CD8-positive, alpha-beta memory T cell (primary cell): ENCODE measurements at places on chromosomes 6 and 20.

GRCh38 chr6:4113649-4114048, 21.7 kb downstream of the ECI2 start:
- DNase-seq, result no peak

- no peak for DNase-seq
Measured at GRCh38 chr20:24422091-24422760, 47.2 kb upstream of the SYNDIG1 start.

- DNase-seq, result no peak
Measured at GRCh38 chr20:43559147-43559987, 540 bp downstream of the SGK2 start.

- no peak for DNase-seq
Measured at GRCh38 chr20:18055261-18055660, 2.5 kb downstream of the OVOL2 start.

DNA sequence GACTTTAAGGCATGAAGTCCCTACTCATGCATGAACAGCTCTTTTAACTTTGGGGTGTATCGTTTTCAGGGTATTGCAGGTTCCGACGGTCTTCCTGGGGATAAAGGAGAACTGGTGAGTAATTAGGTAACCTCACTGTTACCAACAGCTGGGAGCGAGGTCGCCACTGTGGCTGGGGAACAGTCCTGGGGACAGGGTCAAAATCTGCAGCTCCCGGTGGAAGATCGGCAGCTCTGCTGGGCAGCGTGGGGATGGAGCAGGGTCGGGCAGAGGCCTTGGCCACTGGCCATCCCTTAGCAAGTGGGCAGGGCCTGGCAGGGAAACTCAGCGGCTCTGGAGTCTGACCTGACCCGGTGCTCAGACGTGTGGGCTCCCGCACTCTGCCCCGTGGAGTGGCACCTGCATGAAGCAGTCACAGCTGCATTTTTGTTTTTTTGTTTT, 16.1 kb downstream of the COL9A3 start:
- DNase-seq, result no peak

- DNase-seq, result no peak
Measured at GRCh38 chr6:147022041-147022440, 182.2 kb upstream of the STXBP5 start.

- no peak for DNase-seq
Measured at GRCh38 chr20:63196768-63197470, 19.0 kb downstream of the YTHDF1 start.

DNA sequence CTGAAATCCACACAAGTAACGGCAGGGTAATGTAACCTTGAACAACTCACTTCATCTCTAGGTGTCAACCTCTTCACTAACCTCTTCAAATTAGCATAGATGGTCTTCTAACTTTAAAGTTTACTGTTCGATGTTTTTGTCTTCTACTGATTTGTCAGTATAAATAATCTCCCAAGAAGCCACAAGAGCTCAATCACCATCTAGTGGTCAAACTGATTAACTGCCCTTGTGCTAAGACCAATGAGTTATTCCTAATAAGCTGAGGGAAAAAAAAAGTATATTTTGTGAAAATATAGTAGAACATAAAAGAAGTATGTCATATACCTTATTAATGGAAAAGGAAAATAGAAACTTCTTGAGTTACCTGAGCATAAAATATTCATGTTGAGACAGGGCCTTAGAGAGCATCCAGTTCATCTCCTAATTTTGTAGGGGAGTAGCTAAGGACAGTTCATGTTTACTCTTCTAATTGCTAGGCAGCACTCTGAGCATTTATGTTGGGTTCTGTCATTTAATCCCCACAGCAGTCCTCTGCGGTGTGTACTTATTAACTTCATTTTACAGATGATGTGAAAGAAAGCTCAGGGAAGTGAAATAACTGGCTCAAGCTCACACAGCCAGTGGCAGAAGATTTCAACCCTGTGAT, 317.1 kb downstream of the ESR1 start:
- DNase-seq, result no peak

DNA sequence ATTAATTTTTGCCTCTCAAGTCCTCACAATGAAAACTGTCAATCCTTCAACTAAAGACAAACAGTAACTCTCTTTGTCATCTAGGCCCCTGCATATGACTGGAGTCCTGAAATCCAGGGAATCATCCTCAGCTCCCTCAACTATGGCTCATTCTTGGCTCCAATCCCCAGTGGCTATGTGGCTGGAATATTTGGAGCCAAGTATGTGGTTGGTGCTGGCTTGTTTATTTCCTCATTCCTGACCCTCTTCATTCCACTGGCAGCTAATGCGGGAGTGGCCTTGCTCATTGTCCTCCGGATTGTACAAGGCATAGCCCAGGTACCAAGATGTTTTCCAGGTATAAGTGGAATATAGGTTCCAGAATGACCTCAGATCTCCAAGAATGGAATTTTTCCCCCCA, 15.4 kb downstream of the SLC17A4 start:
- DNase-seq, result no peak

DNA sequence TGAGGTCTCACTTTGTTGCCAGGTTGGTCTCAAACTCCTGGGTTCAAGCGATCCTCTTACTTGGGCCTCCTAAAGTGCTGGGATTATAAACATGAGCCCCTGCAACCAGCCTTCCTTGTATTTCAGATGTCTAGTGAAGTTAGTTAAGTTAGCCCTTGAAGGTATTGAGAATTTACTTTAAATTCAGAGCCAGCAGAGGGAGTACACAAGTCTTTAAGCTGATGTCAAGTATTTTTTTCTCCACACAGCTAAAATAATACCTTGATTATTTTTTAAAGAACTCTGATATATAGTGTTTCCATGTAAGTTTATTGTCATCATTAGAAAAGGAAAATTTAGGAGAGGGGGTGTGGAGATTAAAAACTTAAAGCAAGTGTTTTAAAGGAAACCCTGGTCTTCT, 9.8 kb downstream of the FOXO3 start:
- no peak for DNase-seq

DNA sequence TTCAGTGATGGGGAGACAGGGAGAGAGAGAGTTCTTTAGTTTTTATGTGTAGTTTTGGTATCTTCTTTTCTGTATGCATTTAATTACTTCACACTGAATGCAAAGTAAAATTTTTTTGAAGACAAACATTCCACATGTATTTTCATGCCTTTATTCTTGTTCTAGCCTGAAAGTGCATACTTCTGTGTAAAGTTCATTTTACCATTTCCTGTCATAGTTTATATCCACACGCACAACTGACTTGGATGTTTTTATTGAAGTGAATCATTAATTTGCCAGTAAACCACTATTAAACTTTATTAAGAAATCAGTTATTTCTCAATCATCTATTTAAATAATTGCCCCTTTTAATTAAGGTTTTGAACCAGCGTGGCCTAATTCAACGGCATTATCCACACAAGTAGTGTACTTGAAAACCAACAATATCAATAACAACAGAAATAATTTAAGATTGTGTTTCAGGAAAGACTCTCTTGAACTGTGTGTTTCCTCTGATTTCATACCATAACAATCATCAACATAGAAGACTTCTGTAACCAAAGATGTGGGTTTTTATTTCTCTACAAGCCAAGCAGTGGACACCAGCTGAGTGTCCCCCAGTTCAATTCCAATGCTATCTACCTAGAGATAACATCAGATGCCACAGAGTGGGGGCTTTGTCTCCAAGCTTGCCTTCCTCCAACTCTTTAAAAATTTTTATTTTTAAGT, 512.7 kb upstream of the JAG1 start:
- DNase-seq, result no peak

DNA sequence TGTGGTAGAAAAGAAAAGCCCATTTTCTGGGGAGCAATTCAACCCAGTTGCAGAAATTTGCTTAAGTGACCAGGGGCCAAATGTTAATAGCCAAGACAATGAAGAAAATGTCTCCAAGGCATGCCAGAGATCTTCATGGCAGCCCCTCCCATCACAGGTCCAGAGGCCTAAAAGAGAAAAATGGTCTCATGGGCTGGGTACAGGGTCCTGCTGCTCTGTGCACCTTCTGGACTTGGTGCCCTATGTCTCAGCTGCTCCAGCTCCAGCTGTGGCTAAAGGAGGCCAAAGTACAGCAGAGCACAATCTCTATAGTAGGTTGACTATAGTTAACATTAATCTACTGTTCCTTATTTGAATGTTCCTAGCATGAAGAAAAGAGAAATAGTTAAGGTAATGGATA, 44.7 kb downstream of the FRK start:
- no peak for DNase-seq

DNA sequence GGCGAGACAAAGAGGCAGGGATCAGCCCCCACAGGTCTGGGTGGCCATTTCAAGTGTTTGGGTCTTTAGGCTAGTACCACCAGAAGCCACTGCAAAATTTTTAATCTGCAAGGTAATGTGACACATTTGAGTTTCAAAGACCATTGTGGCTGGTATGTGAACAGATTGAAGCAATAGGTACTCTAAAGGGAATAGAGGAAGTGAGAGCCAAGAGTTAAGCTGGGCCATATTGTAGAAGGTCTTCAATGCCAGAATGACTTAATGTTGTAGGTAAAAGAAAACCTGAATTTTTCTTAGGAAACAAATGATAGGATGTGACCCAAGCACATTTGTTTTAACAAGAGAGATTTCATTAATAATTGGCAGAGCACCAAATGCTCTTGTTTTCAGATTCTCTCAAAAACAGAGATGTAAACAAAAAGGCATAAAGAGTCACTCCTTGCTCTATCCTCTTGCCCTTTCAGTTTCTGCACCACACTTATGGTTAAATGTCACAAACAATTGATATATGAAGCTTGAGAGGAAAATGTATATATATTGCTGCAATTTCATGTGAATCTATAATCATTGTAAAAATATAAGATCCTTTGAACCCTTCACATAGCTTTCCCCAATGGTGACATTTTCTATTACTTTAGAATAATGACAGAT, 307.1 kb upstream of the PLN start:
- DNase-seq, result no peak

DNA sequence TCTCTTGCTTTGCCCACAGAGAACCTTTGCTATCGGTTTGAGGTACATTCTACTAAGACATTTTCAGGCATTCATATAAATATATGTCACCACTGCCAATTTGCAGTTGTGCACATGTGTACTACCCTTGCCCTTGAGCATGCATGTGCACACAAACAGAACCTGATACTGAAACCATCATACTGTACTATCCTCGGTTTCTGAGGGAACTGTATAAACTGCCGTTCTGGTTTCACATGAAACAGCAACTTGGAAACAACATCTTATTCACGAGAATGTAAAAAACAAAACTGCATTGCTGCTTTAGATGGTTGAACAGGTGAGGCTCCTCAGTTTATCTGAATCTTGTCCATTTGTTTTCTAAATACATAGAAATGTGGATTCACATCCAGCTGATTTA, 151.2 kb upstream of the TMEM170B start:
- DNase-seq, result no peak

DNA sequence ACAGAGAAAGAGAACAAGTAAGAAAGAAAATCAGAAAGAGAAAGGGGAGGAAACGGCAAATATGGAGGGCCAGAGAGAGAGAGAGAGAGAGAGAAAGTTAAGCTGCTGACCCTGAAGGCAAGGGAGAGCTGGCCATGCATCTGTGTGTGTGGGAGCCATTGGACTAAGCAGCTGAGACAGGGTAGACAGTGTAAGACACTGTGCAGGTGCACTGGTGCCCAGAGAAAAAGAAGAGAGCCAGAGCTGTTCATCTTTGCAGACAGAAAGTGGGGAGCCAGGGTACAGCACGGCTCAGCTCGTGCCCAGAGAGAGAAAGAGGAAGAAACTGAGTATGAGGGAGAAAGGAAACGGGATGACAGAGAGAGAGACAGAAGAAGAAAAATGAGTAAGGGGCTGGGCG, 24.2 kb upstream of the ZNF318 start:
- DNase-seq, result no peak

DNA sequence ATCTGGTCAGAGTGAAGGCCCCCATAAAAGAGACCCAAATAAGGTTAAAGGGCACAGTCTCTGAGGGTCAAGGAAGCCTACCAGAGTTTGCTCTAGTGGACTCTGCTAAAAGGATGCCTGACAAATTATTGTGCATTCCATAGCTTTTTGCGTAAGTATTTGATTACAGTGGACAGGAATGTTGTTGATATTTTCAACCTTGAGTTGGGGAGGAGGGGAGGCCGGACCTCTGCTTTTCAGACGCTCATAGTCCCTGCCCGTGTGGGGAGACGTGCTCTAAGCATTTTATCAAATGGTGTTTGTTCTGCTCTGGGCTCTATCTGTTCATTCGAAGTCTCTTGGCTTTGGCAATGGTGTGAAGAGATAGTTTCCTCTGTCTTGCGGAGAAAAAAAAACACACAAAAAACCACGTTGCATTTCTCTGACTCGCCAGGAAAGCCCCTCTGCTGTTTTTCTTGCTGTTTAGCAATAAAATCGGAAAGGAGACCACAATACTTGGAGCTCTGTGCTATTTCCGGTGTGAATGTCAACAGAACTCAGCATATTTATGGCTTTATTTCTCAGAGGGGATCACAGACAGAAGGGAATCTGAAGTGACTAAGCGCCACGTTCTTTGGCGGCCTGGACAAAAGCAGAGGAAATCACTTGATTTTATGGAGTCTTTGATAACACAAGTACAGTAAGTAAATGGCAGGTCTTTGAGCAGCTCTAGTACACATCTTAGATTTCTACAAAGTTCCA, 159.8 kb downstream of the ZFP64 start:
- DNase-seq, result peak; percentile 56

DNA sequence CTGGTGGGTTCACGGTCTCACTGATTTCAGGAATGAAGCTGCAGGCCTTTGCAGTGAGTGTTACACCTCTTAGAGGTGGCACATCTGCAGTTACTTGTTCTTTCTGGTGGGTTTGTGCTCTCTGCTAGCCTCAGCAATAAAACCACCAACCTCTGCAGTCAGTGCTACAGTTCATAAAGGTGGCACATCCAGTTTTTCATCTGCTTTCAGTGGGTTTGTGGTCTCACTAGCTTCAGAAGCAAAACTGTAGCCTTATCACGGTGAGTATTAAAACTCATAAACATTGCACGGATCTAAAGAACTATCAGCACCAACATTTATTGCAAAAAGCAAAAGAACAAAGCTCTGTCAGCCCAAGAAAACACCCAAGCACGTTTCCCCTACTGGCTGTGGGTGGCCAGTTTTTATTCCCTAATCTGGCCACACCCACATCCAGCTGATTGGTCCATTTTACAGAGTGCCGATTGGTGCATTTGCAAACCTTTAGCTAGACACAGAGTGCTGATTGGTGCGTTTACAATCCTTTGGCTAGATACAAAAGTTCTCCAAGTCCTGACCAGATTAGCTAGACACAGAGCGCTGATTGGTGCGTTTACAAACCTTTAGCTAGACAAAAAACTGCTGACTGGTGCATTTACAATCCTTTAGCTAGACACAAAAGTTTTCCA, 3.4 kb upstream of the TMEM14C start:
- no peak for DNase-seq

DNA sequence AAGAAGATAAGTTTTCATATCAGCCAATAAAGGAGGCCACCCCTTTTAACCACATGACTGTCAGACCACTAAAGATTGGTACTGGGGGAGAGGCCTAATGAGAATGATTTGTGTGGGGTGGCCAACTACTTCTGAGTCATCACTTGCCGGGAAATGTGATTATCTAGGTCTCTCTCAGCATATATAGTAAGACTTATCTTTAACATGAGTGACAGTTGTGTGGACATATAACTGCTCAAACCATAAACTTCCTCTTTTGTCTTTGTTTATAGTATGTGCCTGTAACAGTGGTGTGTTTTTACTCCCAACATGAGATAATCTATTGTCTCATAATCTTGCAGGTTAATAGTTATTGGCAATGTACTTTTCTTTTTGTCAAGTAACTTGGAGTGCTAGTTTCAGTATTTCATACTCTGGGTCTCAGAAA, 312.4 kb downstream of the CDKAL1 start:
- no peak for DNase-seq
